ENCODE measurements at places on chromosomes 7 and 10.

DNA sequence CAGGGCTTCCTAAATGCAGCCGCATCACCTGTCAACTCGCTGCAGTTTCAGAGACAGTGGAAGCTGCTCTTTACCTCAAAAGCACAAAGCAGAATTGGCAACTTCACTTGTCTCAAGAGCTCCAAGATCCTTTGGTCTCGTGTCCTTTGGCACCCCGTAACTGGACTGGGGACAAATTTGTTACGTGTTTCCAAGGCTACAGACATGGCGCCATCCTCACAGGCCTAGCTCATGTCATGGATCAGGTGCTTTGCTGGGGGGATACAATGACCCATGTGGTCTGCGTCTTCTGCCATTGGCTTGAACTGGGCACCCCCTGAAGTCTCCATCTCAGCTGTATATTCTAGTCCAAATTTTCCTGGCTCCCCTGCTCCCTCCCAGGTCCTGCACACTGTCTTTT lies 48.6 kb downstream of the CHST3 start:
- no peak for DNase-seq

- no peak for DNase-seq
Measured at GRCh38 chr7:65974191-65974801, 7.7 kb downstream of the GUSB start.

DNA sequence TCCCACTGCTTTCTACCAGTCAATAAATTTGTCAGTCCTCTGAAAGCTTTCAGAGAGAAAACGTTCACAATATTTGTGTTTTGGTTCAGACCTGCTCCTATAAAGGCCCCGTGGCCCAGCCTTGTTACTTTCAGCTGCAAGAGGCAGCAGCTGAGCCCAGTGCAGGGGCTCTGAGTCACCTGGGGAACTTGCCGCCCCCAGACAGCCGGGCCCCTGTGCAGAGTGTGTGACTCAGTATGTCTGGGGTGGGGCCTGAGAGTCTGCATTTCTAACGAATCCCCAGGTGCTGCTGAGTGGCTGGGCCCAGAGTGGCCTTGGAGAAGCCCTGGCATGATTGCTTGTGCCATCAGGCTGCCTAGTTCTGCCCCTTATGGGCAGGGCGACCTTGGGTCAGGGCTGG lies 303.5 kb downstream of the PAXIP1 start:
- no peak for DNase-seq

DNA sequence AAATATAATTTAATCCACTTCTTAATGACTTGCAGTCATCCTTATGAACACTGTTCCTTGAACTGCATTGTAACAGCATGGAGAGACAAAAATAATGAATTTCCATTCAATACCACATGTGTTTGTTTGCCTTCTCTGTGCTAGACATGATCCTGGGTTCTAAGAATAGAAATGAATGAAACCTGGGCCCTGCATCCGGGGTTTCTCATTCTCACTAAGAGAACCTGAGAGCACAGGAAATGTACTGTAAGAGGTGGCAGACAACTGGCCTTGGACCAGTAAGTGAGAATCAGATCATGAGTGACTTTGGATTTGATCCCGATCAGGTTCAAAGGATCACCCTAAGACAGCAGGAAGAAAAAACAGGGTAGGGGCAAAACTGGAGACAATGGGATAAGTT lies 37.2 kb upstream of the CUL1 start:
- DNase-seq, result no peak

DNA sequence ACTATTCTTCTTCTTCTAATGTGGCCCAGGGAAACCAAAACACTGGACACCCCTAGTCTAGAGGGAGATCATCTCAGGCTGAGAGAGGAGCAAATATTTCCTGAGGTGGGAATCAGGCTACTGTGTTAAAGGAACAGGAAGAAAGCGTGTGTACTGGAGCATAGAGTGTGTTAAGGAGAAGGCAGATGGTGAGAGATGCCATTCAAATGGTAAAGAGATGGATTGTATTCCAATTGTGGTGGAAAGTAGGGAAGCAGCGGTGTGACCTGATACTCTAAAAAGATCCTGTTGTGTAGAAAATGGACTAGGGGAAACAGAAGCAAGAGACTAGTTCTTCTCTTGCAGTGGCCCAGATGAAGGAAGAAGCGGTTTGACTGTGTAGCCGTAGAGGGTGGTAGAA lies 31.2 kb downstream of the RAB18 start:
- no peak for DNase-seq

- DNase-seq, result no peak
Measured at GRCh38 chr7:5117095-5117970, 71.7 kb downstream of the RBAK start.

DNA sequence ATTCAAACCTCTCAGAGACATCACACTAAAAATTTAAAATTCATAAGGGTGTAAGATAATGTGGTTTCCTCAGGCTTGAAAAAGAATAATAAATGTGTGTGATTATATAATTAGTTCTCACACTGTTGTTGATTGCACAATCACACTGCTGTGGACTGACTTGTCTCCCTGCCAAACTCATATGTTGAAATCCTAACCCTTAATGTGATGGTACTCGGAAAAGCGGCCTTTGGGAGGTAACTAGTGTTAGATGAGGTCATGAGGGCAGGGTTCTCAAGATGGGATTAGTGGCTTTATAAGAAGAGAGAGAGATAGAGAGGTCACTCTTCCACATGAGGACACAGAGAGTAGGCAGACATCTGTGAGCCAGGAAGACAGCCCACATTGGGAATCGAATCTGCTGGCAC lies 128.5 kb upstream of the COL1A2 start:
- DNase-seq, result no peak

- DNase-seq, result no peak
Measured at GRCh38 chr10:124524991-124525653, 63.5 kb downstream of the LHPP start.

GRCh38 chr10:60921633-60922032 lies 22.4 kb downstream of the RHOBTB1 start:
- DNase-seq, result no peak

DNA sequence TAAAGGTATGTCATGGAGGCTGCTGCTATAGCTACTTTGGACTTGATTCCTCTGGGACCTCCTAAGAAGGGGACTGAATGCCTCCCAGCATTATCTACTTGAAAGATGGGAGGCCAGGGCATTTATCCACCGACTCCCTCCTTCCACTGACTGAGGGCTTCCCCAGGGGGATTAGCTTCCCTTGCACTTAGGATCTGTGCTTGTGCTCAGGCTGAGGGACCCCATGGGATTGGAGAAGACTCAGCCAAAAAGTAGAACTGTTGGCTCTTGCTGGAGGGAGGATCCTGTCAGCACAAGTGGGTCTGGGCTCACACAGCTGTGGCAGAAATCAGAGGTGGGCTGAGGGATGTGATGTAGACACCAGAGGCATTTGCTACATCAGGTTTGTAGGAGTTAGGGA lies 81.5 kb upstream of the SYPL1 start:
- DNase-seq, result no peak

GRCh38 chr10:44463511-44464121 lies 78.7 kb upstream of the CXCL12 start:
- DNase-seq, result peak; percentile 80

DNA sequence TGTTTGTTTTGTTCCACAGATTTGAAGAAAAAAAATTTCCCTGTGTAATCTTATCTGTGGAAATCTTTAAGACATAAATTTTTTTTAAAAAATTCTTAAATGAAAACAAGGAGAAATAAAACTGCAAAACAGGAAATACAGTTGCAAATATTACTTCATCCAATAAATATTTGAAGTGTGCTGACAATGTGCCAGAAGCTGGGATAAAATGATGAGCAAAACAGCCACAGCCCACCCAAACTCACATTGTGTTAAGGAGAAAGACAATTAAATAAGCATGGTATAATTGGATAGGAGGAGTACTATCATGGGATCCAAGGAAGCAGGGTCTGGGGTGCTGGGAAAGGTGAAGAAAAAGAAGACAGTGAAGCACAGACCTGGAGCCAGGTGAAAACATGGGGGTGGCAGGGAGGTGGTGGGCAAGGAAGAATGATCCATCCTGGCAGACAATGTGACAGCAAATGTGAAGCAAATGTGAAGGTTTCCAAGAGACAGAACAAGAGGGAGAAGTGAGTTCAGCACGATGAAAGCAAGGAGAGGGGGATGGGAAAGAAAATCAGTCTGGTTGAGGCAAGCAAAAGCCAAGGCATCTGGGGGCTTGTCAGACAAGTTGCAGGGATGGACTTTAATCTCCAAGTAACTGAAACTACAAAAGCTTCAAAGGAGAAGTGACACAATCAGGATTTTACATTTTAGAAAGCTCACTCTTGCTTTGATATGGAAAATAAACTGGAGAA lies 135.9 kb downstream of the HIBADH start:
- DNase-seq, result no peak

DNA sequence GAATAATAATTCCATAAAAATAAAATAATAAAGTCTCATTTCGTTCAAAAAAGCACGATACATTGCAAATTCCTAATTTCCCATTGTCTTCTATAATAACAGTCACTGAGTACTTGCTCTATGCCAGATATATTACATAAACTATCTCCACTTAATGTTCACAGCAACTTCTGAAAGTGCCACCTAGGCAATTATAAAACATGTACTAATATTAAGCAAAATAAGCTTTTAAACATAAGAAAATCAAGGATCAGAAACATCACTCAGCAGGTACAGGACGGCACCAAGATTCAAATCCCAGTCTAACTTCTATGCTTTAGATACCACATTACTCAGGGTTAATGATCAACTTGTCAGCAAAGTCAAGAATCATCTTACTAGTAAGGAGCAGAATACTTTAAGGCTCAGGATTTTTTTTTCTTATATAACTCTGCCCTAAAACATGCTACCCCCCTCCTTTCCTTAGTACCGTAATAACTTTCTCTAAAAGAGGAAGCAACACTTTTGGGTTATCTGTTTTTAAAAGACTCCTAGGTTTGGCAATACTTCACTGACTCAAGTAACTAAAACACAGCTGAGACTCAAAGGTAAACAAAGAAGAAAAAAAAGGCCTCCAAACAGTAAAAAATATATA lies 51.3 kb downstream of the USP6NL start:
- no peak for DNase-seq

DNA sequence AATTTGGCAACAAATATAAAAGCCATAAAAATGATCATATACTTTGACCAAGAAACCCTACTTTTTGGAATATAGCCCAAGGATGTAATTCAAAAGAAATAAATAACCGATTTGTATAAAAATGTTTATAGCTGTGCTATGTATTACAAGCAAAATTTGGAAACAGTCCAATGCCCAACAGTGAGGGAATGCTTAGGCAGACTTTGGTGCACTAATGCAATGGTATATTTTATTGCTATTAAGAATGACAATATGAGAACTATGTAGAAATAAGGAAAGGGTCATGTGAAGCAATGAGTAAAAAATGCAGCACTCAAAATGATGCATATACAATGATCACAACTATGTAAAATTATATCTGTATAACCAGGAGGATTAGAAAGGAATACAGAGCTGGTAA lies 273.8 kb upstream of the HPS1 start:
- DNase-seq, result no peak

DNA sequence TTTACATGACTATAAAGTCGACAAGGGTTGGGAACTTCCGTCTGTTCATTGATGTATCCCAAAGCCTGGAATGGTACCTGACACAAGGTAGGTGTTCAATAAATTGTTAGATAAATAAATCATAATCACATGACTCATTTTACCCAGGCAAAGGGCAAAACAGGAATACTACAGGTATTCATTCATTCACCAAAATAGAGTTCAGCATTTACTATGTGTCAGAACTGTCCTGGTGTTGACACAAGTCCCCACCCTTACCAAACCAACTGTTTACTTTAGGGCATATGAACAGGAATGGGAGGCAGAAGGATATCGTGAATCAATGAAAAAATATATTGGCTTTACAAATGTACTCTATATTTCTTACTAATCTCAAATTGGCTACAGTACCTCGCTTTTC lies 666 bp upstream of the YAE1 start:
- no peak for DNase-seq

DNA sequence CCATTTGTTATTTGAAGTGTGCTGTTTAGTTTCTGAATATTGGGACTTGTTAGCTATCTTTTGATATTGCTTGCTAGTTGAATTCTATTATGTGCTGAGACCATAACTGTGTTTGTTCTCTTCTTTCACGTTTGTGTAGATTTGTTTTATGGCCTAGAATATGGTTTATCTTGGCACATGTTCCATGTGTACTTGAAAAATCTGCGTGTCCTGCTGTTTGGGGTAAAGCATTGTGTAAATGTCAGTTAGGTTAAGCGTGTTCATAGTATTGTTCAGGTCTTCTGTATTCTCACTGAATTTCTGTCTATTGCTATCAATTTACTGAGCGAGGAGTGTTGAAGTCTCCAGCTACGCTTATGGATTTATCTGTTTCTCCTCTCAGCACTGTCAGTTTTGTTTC lies 19.4 kb downstream of the MMP21 start:
- no peak for DNase-seq

DNA sequence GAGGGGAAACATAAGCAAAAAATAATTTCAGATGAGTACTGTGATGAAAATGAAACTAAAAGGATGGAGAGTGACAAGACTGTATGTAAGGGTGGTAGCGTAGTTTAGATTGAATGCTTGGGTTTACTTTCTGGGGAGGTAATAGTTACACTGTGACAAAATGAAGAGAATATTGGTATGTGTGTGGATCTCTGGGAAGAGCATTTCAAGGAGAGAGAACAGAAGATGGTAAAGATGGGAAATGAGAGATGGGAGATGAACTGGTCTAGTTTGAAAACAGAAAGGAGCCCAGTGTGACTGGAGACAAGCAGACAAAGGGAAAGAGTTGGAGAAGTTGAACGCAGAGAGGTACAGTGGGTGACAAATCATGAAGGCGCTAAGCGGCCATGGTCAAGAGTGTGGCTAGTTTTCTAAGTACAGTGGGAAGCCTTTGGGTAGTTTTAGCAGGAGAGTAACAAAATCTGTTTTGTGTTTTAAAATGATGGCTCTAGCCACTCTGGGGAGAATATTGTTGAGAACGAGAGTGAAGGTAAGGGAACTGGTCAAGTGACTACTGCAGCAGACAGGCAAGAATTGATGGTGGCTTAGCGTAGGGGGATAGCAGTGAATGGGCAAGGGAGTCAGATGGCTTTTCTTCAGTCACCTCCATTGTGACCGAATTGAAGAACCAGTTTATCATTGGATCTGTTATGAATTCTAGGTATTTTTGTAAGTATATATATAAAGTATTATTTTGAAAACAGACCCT lies 22.6 kb downstream of the PALS2 start:
- no peak for DNase-seq

GRCh38 chr10:128481152-128481840 lies 355.1 kb upstream of the MKI67 start:
- no peak for DNase-seq

- DNase-seq, result no peak
Measured at GRCh38 chr10:49362596-49363260, 33.2 kb downstream of the DRGX start.

- peak; percentile 3 for DNase-seq
Measured at GRCh38 chr10:59240582-59241183, 64.2 kb downstream of the PHYHIPL start.

- DNase-seq, result peak; percentile 17
Measured at GRCh38 chr7:133512560-133512959, 259.7 kb downstream of the EXOC4 start.

- no peak for DNase-seq
Measured at GRCh38 chr10:46018453-46019176, 11.8 kb downstream of the NCOA4 start.

- DNase-seq, result no peak
Measured at GRCh38 chr7:36806891-36807290, 82.6 kb upstream of the AOAH start.

- DNase-seq, result no peak
Measured at GRCh38 chr7:94633014-94633341, 23.0 kb downstream of the SGCE start.

GRCh38 chr7:43077285-43077684 lies 35.2 kb upstream of the HECW1 start:
- no peak for DNase-seq

GRCh38 chr7:107944411-107945169 lies 53.6 kb downstream of the DLD start:
- DNase-seq, result no peak

GRCh38 chr10:93434991-93435491 lies 47.1 kb downstream of the MYOF start:
- no peak for DNase-seq
